ENCODE measurements at places on chromosomes 3 and 15.

DNA sequence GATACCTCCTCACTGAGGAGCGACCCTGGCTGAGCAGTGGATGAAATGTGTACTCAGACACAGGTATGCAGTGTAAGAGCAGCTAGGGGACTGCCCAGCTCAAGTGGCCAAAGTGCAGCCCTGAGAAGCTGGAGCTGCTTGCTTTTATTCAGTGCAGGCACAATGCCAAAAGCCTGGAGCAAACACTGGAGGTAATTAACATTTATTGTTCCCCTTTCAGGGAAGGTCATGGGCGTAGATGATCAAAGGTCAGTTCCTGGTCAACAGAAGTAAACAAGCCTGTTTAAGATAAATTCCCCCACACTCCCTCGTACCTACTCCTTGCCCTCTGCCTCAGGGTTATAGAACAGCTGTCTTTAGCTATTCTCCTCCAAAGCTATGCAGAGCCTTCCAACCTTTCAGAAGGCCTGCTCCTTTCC, 17.5 kb downstream of the PLA2G4F start:
- no peak for DNase-seq

- no peak for DNase-seq
These were observed 57.3 kb upstream of the DPH6 start for GRCh38 chr15:35603301-35603700.

- DNase-seq, result no peak
These were observed 131.2 kb downstream of the KLF13 start for GRCh38 chr15:31457631-31458526.

- DNase-seq, result no peak
These were observed 293.5 kb downstream of the SOX2 start for GRCh38 chr3:182005219-182005618.

- DNase-seq, result no peak
These were observed 117.7 kb upstream of the P2RY1 start for GRCh38 chr3:152717252-152717651.

- DNase-seq, result no peak
These were observed 97.1 kb upstream of the TRIM42 start for GRCh38 chr3:140580746-140581145.

DNA sequence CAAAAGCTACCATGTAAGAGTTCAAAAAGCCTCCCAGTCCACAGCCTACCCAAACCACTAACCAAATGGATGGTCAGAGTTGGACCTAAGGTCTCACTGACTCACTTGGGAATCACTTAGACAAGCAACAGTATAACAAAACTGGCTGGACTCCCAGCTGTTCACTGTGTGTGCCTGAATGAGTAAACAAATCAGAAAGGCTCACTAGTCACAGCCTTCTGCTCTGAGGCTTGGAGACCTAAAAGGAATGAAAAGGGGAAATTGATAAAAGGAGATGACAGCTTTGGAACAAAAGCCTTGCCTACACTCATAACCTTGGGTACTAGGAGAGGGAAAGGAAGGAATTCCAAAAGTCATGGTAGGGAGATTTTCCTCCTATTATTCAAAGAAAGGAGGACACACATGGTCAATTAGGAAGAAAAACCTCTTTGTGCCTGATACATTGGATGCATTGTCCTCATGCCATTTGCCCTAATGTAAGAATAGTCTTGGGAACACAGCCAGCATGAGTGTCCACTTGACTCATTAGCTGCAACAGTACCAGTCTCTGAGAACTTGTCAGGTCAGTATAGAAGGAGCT, 92.3 kb downstream of the FRMD5 start:
- no peak for DNase-seq

- DNase-seq, result peak; percentile 6
These were observed 28.2 kb downstream of the NEK4 start for GRCh38 chr3:52742418-52743041.

GRCh38 chr3:196639483-196640296, at the start of gene NRROS:
NRROS (plus strand) TSS chr3:196639694; CDS start chr3:196654540, 14,846 bp downstream.
- DNase-seq, result peak; percentile 75

GRCh38 chr3:79632842-79633241, 135.0 kb downstream of the ROBO1 start:
- DNase-seq, result no peak

- DNase-seq, result no peak
These were observed 208.1 kb downstream of the MINAR1 start for GRCh38 chr15:79640206-79640605.

GRCh38 chr15:66803182-66803729, 101.2 kb downstream of the SMAD6 start:
- peak; percentile 90 for DNase-seq

- DNase-seq, result peak; percentile 9
These were observed 47.0 kb upstream of the SELENOK start for GRCh38 chr3:53938645-53939044.

- no peak for DNase-seq
These were observed 6.6 kb upstream of the SCAP start for GRCh38 chr3:47482366-47482765.

GRCh38 chr3:186592682-186593081, 20.2 kb upstream of the AHSG start:
- no peak for DNase-seq

GRCh38 chr3:180403156-180403555, 198.8 kb upstream of the TTC14 start:
- DNase-seq, result no peak

- DNase-seq, result no peak
These were observed 449.7 kb downstream of the FOXP1 start for GRCh38 chr3:71133865-71134264.

DNA sequence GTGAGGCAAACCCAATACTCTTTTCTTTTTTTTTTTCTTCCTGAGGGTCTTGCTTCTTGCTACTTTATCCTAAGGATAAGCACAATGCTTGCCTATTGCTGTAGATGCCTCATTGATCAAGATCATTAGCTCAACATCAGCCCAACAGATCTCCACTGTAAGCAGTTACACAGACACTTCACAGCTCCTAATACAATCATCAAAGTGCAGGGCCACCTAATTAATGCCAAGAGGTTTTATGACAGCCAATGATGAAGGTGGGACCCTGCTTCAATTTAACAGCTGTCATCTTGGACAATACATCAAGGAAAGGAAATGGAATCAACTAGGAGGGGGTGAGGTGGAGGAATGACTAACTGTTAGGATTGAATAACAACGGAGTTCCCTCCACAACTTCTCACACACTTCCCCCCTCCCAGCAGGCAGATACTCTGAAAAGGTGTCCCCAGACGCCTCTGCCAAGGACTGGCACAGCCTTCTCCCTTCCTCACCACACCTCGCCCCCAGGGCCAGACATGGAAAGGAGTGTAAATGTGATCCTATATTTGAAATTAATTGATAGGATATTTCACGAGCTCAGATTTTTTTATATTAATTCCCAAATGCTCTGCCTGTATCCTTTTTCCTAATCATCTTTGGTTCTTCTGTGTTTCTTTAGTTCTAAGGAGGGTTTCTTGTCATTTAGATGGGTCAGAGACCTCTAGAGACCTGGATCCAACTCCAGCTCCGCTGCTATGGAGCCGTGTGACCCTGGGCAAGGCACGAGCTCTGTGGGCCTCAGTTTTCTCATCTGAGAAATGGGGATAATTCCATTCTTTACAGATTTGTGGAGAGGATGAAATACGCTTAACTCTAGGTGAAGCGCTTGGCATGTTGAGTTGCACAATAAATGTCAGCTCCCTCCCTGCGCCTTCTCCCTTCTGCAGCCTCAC, 1.2 kb downstream of the DCLK3 start:
- DNase-seq, result no peak

- DNase-seq, result no peak
These were observed 250.6 kb upstream of the LYSMD4 start for GRCh38 chr15:99983886-99984286.

GRCh38 chr3:66499881-66500575, 794 bp downstream of the LRIG1 start:
- DNase-seq, result no peak

DNA sequence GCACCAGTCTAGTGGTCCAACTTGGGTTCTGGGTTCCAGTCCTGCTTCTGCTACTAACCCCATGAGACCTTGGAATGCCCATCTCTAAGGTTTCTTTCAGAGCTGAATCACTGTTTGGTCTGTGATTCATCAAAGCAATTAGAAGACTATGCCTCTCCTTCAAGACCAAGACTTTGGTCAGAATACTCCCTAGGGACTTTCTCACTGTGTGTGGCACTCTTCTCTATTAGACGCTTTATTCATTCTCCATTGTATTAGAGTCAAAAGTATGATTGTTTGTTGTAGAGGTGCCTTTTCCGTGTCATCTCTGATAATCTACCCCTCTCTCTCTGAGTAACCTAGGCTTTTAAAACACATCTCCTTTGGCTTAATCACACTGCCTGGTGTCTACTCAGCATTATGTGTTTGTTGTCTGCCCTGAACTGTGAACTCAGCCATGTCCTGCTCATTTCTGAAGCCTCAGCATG, 90.5 kb downstream of the LPP start:
- no peak for DNase-seq

GRCh38 chr15:75834021-75834420, 9.2 kb upstream of the UBE2Q2 start:
- DNase-seq, result no peak

DNA sequence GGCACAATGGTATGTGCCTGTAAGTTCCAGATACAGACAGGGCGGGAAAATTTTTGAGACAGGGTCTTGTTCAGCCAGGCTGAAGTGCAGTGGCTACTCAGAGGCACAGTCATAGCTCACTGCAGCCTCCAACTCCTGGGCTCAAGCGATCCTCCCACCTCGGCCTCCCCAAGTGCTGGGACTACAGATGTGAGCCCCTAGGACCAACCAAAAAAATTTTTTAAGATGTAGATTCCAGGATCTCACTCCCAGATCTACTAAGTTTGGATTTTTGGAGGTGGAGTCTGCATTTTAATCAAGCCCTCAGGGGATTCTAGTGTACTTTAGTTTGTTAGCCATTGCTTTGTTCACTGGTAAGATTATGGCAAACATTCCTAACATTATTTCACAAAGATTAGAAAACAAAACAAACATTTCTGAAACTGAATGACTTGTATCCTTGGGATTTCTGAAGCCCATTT, 2.7 kb downstream of the LIPH start:
- no peak for DNase-seq

DNA sequence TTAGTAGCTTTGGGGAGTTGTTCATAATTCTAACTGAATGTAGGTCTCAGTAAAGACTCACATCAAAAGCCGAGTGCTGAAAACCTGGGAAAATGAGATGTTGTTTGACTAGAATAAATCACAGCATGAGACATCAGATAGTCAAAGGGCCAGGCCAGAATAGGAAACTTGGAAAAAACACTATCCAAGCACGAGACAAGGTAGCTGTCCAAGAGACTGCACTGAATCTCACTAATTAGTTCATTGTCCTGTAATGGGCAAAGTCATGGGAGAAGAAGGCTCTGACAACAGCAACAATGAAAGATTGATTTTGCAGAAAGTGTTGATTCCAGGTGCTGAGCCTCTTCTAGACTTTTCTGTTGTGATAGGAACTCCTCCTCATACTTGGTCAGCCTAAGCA, 314.2 kb downstream of the ROBO1 start:
- DNase-seq, result no peak

- DNase-seq, result peak; percentile 12
These were observed 160.7 kb downstream of the STAC start for GRCh38 chr3:36540888-36541518.

DNA sequence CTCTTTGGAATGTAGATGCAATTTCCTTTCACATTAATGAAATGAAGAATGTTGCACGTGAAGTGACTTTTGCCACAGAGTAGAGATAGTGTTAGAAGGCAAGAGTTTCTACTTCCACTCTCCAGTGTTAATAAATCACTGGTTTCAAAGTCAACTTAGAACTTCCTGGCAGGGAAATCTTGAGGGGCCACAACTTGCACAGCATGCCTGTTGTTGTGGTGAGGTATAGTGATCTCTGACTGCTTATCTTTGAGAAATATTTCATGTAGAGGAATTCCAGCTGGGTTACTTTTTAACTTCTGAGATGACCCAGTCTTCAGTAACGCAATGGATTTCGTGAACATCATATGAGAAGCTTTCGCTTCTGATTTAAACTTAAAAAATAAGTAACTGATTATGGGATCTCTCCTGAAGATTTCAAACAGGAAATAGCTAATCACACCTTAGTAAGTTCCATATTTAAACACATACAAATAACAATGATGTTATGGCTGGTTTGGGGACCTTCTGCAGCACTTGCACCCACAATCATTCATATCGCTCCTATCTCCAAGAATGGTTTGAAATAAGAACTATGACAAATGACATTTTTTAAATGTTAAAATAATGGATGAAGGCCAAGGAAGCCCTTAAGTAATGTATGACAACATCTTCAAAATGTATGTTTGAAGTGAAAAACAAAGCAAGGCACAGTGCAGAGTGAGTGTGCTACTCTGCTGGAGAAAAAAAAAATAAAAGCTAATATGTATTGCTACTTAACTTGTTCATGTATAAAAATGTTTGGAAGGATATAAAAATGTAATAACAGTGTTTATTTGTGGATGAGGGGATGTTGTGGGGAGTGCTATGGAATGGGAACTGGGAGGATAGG, 726.5 kb upstream of the NECTIN3 start:
- DNase-seq, result peak; percentile 44

DNA sequence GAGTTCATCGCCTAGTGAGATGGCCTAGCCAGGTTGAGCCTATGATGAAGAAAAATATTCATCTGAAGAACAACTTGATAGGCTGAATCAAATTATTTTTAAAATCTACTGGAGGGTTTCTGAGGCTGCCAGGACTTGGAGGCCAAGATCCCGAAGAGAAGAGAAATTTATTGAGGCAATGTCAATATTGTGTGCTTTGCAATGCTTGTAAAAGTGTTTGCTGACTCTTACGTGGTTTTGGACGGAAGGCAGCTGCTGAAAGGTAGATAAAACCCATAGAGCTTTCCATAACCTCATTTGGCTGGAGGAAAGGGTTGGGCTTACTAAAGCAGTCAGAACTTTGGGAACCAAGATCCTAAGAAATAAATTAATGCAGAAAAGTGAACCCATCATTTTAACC, 361.0 kb upstream of the IL12A start:
- DNase-seq, result peak; percentile 11

GRCh38 chr15:56948764-56949101, 30.3 kb downstream of the TCF12 start:
- DNase-seq, result no peak

DNA sequence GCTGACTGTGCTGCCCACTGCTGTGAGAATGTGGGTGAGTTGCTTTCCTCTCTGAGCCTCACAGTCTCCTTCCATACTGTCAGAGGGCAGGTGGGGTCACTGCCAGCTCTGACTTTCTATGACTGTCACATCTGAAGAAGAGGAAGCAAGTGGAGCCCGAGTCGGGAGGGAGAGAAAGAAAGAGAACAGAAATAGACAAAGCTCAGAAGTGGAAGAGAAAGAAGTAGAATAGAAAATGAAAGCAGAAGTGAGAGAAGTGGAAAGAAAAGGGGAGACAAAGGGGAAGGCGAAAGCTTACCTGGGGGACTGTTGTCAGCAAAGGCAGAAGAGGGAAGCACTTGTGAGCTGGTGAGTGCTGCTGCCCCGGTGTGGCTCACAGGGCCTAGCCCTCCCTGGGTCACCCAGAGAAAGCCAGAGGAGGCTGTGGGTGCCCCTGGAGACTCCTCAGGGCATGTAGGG, 57.9 kb downstream of the EPHB1 start:
- no peak for DNase-seq

Data from HuH-7 (cell line).